Stimulated activated CD4-positive, alpha-beta T cell treated with anti-CD3 and anti-CD28 coated beads, Interleukin-1b, Interleukin-23, amount 100 ng/mL, for 1 hour (primary cell): ENCODE measurements at places on chromosomes 13 and 19.

- no peak for DNase-seq
These were observed 24.3 kb upstream of the DCUN1D2 start for GRCh38 chr13:113514847-113515246.

- DNase-seq, result no peak
These were observed 76.7 kb downstream of the RASL11A start for GRCh38 chr13:27347211-27347772.

DNA sequence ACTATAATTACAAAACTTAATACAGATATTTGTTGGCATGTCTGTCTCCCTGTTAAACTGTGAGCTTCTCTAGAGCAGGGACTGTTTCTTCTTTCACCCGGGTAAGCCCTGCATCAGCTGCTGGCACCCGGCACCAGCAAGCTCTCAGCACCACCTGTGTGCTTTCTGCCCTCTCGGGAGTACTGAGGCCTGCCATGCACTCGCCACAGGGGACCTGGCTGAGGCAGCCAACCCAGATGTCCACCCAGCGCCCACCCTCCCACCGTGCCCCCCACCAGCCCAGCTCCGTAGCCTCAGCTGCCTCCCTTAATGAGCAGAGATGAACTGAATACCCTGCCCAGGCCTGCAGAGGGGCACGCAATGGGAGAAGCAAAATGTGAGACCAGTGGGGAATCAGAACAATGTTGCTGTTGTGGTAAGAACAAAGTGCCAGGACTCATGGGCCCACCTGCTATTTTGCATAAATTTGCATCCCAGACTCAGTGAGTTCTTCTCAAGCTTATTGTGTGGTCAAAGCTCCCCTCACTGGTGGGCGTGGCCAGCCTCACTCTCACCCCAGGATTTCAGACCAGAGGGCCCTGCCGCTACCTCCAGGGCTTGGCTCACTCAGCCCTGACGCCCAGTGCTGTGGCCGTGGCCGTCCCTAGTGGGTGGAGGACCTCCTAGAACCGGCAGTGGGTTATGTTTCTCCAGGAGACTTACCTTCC lies 14.6 kb upstream of the SERPINE3 start:
- DNase-seq, result no peak

GRCh38 chr13:49569993-49570689 lies 15.2 kb downstream of the RCBTB1 start:
- no peak for DNase-seq

DNA sequence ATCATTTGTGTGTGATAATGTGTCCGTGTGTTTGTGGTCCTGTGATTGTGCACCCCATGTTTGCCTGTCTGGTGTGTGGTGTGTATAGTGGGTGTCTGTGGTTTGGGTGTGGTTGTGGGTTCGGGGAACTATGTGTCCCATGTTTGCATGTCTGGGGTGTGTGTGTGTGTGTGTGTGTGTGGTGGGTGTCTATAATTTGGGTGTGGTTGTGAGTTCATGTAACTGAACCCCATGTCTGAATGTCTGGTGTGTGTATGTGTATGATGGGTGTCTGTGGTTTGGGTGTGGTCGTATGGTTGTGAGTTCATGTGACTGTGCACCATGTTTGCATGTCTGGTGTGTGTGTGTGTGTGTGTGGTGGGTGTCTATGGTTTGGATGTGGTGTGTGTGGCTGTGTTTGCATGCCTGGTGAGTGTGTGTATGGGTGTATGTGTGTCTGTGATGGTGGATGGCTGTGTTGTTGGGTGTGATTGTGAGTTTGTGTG lies 11.1 kb upstream of the NFIX start:
- no peak for DNase-seq

DNA sequence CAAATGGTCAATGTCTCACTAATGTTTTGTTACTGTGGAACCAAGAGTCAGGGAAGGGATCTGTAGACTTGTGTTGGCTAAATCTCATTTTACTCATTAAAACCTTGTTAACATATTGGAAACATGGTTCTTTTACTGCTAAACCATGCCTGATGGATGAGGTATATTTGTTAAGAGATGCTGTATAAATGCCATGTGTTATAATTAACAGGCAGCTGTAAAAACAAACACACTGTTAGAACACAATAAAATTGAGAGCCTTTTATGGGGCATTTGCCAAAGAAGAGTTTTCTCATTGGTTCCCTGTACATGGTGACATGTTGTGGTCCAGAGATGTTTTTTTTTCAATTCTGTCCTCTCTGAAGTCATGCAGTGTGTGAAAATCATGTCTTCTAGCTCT lies 121.9 kb downstream of the ESD start:
- no peak for DNase-seq

GRCh38 chr19:51246164-51246552 lies 4.7 kb upstream of the SIGLECL1 start:
- no peak for DNase-seq

- DNase-seq, result no peak
These were observed 2.9 kb downstream of the CGB3 start for GRCh38 chr19:49020931-49021895.

DNA sequence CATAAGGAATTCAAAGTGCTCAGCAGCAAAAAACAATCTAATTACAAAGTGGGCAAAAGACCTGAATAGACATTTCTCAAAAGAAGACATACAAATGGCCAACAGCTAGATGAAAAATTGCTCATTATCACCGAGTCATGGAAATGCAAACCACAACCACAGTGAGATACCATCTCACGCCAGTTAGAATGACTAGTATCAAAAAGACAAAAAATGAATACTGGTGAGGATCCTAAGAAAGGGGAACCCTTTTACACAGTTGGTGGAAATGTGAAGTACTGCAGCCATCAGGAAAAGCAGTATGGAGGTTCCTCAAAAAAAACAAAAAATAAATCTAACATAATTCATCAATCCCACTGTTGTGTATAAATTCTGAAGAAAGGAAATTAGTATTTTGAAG lies 1206.1 kb downstream of the EFNB2 start:
- no peak for DNase-seq

GRCh38 chr19:23716792-23717191 lies 29.8 kb upstream of the ZNF675 start:
- DNase-seq, result no peak

DNA sequence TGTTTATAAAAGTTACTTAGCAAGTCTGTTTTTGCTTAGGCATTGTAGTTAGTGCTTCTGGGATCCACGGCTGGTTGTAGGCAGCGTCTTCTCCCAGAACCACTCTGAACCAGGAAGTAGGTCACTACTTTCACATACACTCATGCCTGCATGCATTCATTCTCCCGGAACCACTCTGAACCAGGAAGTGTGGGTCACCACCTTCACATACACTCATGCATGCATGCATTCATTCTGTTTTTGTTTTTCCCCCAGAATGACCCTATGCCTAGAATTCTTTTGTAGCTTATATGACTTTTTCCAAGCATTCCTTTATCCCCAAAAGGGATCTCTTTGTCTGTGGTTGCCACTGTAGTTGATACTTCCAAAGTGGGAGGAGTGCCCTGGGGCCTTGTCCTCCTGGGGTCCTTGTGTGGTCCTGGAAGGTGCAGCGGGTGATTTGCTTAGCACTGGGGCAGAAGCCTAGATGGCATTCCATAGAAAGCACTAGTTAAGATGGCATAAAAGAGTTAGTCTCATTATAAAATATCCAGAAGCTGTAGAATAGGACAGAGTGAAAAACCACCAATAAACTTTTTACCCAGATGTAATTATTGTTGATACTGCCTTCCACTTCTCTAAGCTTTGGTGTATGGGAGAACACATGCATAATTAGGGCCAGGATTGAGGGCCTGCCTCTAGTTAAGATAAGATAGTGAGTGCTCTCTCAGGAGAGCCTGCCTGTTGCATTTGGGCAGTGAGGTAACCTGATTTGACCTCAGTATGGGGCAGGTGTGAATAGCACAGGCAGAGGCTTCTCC lies 68.6 kb upstream of the TEX29 start:
- no peak for DNase-seq

DNA sequence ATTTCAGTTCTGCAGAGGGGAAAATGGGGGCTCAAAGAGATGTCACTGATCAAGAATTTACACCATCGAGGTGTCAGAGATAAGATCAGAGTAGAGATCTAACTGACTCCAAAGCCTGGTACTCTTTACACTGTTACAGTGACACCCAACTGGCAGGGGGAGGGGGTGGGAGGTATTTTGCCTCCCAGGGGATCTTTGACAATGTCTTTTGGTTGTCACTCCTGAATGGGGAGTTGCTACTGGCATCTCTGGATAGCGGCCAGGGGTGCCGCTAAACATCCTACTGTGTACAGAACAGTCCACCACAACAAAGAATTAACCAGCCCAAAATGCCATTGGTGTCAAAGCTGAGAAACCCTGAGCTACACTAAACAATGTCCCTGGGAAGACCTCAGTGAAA lies 3.1 kb downstream of the FPR3 start:
- no peak for DNase-seq

- DNase-seq, result no peak
These were observed at the start of gene ACP7 for GRCh38 chr19:39083983-39084731. Gene ACP7, plus strand, starts transcription at chr19:39084368. Its CDS starts 902 bp downstream, at chr19:39085270.

GRCh38 chr13:45870232-45870631 lies 18.7 kb upstream of the SIAH3 start:
- no peak for DNase-seq

- no peak for DNase-seq
These were observed 26.9 kb downstream of the VSTM2B start for GRCh38 chr19:29552454-29553280.

DNA sequence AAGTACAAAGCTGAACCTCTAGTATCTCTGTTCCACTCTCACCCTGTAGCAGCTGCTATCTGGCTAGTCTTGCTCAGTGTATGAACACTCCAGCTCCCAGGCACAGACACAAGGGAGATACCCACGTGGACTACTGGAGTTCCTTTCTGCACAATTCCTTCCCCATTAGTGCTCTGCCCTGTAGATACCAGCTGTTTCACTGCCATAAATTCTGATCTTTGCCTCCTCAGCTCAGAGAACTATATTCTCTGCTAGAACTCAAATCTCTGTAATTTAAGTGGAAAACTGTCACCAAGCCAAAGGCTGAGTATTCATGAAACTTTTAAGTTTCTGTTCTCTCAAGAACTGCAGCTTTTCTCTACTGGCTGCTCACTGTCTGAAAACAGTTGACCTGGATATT lies 273.7 kb downstream of the DIAPH3 start:
- no peak for DNase-seq

GRCh38 chr19:41746593-41747227 lies 8.6 kb upstream of the CEACAM6 start:
- DNase-seq, result no peak

GRCh38 chr13:112561478-112561877 lies 26.5 kb downstream of the TUBGCP3 start:
- DNase-seq, result no peak
